Stimulated activated CD8-positive, alpha-beta memory T cell treated with anti-CD3 and anti-CD28 coated beads, Interleukin-4, amount 100 ng/mL, for 1 hour (primary cell): ENCODE measurements at places on chromosomes 4 and X.

DNA sequence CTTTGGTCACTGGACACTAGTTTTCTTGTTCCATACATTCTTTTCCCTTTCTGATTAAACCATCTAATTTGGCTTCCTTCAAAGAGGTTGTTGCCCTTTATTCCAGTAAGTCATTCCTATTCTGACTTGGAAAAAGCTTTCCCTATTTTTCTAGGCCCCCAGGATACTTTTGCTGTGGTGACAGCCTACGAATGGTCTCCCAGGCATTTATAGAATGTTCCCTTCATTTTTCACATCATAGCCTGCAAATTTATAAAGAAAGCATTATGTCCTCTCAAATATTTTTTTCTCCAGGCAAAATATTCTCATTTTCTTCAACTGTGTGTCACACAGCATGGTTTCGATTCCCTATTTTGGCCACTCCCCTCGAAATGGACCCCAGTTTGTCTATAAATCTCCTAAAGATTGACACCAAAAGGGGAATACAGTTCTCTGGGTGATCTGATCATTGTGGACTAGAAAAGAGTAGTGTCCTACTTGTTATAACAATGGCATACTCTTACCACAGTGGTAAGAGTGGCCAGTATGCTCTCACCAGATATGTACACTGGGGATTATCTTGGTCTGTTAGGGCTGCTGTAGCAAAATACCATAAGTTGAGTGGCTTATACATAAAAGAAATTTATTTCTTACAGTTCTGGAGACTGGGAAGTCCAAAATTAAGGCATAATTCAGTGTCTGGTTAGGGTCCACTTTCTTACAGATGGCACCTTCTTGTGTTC, 41.5 kb upstream of the BMP2K start:
- no peak for DNase-seq

- no peak for DNase-seq
These were observed 7.0 kb downstream of the QRFPR start for GRCh38 chr4:121373841-121374240.

DNA sequence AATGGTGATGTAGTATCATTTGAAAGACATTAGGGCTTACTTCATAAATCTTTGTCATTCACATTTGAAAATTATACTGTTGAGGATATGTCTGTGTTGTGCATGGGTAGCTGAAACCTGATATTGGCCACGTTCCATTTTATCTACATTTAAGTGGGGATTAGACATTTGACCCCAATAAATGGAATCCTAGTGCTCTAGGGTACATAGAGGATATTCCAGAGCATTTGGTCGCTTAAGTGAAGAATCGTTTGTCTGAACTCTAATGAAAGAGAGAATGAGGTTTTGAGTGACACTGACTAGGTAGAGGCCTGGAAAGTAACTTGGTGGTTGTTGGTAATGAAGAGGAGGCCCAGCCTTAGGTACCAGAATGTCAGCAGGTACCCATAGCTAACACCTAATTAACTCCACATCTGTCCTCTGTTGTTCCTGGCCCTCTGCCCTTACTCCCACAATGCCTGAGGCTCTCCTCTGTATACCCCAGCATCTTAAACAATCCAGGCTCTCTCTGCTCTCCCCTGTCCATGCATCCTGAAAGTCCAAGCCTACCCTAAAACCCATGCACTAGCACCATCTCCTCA, 299.5 kb upstream of the KLF3 start:
- no peak for DNase-seq

DNA sequence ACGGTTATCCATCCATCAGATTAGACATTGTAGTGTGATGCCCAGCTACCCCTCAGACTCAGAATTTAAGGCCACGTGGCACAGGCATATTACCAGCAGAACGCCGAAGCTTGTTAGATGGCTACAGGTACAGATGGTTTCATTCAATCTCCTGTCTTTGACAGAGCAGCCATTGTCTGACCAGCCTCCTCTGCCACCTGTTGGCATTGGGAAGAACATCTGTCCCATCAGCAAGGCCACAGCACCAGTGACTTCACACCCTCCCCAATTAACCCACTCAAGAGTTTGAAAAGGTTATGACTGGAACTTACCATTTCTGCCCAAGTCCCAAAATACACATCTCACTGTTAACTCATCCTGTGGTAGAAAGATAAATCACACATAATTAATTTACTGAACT, 22.0 kb upstream of the PHKA2 start:
- DNase-seq: no peak

GRCh38 chr4:32226204-32226603, 1506.0 kb downstream of the PCDH7 start:
- DNase-seq: no peak

GRCh38 chr4:150212485-150212884, 134.2 kb downstream of the DCLK2 start:
- DNase-seq: no peak

DNA sequence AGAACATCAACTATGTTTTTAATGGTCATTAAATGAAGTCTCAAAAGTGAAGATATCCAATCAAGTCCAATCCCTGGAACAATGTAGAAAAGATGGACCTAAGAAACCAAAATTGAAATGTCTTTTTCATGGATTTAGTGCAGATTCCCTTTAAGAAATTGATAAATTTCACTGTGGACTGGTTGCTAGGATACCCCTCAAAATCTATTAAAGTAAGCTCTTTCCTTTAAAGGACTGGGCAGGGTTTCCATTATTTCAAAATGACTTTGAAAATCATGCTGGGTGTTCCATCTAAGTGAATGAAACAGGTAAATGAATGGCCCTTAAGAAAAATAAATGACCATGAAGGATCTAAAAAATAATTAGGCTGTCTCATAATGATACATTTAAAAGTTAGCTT, 28.6 kb downstream of the PLRG1 start:
- DNase-seq: no peak

GRCh38 chr4:179747218-179747910, 2305.1 kb upstream of the AGA start:
- no peak for DNase-seq

DNA sequence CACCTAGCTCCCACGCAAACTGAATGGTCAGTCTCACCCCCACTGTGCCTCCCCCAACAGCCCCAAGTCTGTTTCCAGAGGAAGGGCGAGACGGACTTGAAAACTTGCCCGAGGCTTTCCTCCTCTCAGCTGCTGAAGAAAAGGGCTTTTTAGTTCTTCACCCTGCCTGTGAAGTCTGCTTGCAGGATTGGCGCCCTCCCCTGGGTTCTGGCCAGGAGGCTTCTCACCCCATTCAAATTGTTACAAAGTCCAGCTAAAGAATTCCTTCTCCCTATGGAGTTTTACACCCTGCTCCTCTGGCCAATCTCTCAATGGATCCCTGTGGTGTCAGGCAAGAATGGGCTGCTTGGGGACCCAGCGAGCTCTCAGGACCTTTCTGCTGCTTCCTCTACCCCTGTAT, 241.0 kb downstream of the AFF2 start:
- no peak for DNase-seq

GRCh38 chr4:151438154-151438553, 29.2 kb downstream of the FHIP1A start:
- no peak for DNase-seq

- DNase-seq: no peak
These were observed 86.3 kb downstream of the PPP2R2C start for GRCh38 chr4:6386091-6386490.

DNA sequence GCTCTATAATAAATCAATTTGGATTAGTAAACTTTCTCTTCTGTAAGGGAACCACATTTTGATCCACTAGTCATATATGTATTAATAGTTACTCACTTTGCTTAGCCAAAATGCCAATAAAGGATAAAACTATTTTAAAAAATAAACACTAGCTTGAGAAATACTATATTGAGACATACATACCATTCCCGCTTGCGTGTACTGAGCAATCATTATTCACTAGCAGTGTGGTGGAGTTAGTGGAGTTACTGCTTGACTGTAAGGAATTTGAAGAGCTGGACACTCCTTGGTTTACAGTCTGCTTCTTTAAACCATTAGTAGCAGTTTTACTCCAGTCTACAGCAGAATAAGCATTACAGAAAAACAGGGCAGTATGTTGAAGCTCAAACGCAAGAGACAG, 10.8 kb upstream of the PHKA2 start:
- no peak for DNase-seq

- DNase-seq: no peak
These were observed 357.3 kb upstream of the NDST4 start for GRCh38 chr4:115470763-115471162.

GRCh38 chrX:2513121-2513664, 12.4 kb upstream of the DHRSX start:
- no peak for DNase-seq

DNA sequence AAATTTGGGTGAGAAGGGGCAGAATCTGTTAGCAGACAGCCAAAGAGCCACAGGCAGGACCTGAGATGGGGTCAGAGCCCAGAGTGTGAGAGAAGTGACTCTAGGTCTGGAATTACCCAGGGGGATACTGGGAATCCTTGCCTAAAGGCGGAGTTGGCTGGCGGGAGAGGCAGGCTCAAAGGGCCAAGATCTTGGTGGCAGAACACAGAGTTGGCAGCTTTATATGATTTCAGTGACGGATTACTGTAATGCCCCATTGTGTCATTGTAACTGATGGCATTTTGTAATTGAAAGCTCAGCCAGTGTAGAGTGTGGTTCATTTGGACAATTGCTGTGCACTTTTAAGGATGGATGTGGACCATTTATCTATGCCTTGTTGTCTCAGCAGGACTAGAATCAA, 77.3 kb downstream of the SMIM20 start:
- DNase-seq: no peak

DNA sequence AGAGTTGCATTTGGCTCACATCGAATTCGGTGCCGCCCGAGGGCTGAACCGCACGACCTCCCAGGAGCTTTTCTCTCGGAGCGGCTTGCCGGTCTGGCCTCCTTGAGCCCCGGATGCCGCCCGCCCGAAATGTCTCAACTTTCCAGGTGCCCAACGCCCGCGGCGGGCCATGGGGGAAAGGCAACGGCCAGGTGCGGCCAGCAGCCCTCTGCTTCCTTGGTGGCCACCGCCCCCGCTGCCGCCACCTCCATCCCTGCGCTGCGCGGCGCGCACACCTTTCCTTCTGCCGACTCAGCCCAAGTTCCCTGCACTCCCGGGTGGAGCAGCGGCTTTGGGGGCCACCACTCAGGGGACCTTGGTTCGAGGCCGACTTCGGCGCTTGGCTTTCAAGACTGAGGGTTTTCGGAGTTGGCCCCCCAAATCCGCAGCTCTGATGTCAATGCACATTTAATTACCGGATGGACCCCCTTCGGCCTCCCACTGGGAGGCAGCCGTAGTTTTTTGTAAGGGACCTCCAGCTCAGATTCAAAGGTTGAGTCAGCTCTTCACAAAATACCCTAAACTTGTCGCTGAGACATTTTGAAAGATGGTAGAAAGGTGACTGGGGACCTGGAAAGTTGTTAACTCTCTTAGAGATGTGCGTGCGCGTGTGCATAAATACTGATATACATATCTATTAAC, 1.1 kb downstream of the AFF2 start:
- DNase-seq: no peak

GRCh38 chr4:119683518-119683917, 54.9 kb upstream of the PDE5A start:
- no peak for DNase-seq

- no peak for DNase-seq
These were observed 15.9 kb downstream of the IL15 start for GRCh38 chr4:141652161-141652778.

- DNase-seq: no peak
These were observed 24.3 kb downstream of the LINC00632 start for GRCh38 chrX:140733766-140734342.

DNA sequence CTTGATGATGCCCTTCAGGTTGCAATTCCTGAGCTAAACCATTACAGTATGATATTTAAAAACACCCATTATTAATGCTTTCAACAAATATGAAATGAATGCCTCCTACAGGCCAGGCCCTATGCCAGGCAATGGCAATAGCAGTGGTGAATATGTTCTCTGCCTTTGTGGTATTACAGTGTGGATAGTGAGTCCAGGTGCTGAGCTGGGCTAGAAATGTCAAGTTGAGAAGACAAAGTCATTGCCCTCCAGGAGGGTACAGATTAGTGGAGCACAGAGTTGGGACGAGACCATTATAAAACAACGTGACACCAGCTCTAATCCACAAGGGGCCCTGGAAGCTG, 81.9 kb downstream of the RBM47 start:
- DNase-seq: no peak

GRCh38 chr4:143282211-143282707, 54.4 kb upstream of the GAB1 start:
- DNase-seq: no peak

GRCh38 chrX:139930916-139931645, 1.8 kb downstream of the ATP11C start:
- no peak for DNase-seq

- DNase-seq: no peak
These were observed at the start of gene HSPA4L for GRCh38 chr4:127782275-127783025. Gene HSPA4L, plus strand, starts transcription at chr4:127782322. Its CDS starts 229 bp downstream, at chr4:127782551.

GRCh38 chr4:137267024-137267423, 265.3 kb downstream of the PCDH18 start:
- no peak for DNase-seq
